Activated CD8-positive, alpha-beta memory T cell treated with anti-CD3 and anti-CD28 coated beads for 1 hour (primary cell): ENCODE measurements at places on chromosomes 4 and X.

GRCh38 chrX:71182871-71183270 lies 38.2 kb downstream of the NLGN3 start:
- no peak for DNase-seq

GRCh38 chr4:39931441-39931901 lies 46.2 kb downstream of the PDS5A start:
- DNase-seq, result no peak

GRCh38 chr4:151304226-151304625 lies 21.2 kb downstream of the SH3D19 start:
- DNase-seq, result no peak

DNA sequence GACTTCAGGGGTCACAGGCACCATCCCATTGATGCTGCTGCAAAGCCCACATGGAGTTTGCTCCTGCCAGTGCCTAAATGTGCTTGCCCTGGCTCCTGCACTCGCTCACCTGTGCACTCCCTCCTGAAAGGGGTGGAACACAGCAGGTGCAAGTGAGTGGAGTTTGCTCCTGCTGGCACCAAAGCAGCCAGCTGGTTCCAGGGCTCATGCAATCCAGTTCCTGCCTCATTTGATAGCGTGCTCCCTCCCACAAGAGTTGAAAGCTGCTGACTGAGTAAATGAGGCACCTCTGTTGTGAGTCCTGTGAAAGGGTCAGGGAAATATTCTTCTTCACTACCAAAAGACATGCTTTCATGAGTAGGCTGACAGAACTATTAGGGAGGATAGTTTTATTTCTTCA lies 30.5 kb downstream of the CXCL8 start:
- no peak for DNase-seq

DNA sequence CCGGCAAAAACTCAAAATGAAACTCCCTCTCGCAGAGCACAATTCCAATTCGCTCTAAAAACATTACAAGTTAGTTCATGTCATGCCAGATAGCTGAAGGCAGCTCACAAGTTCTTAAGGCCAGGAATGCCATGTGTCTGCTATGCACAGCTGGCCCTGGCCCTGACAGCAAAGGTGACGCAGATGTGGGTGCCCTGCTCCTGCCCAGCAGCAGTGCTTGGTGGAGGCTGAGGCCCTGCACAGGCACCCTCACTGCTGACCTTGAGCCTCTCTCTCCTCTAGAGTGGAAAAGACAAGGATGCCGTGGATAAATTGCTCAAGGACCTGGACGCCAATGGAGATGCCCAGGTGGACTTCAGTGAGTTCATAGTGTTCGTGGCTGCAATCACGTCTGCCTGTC lies 2.9 kb downstream of the S100P start:
- no peak for DNase-seq
